ENCODE measurements at places on chromosomes 3 and 15.

- no peak for DNase-seq
Observed at GRCh38 chr15:40334941-40335795, 5.6 kb downstream of the CCDC9B start.

DNA sequence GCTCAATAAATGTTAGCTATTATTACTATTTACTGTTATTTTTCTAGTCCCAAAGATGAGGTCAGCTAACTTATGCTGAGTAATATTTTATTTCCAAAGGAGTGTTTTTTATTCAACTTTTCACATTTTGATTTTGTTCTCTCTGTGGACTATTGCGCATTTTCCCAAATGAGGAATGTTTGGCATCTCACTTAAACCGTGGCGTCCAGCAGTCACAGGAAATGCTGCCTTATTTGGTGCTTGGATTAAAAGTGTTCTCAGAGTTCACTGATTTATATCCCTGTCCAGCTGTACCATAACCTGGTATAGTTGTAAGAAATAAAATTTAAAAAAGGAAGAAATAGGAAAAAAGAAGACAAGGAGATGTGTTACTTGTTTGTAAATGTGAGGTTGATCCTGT lies 166.8 kb downstream of the THSD4 start:
- no peak for DNase-seq

DNA sequence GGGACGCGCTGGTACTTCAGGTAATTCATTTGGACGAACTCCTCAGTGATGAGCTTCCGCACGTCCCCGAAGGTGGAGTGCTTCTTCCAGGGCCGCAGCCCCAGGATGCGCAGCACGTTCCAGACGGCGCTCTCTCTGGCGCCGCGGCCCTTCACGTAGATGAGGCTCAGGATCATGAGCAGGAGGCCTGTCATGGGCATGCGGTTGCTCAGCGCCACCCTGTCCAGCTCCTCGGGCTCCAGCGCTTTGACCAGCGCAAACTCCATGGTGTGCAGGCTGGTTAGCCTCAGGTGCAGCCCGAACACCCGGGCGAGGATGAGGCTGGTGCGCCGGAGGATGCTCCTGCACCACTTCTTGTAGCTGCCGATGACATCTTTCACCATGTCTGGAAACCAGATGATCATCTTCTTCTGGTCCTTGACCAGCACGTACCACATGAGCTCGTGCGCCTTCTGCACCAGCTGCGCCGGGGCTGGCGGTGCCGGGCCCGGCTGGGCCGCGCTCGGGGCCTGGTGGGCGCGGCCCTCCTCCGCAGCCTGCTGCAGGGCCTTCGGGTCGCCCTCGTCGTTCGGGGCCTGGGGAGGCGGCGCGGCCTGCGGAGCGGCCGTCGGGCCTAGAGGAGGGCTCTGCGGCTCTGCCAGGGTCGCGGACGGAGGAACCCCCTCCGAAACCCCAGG lies 501 bp downstream of the NDN start:
- DNase-seq: no peak

GRCh38 chr3:69880069-69880640 lies 119.4 kb upstream of the SAMMSON start:
- no peak for DNase-seq

DNA sequence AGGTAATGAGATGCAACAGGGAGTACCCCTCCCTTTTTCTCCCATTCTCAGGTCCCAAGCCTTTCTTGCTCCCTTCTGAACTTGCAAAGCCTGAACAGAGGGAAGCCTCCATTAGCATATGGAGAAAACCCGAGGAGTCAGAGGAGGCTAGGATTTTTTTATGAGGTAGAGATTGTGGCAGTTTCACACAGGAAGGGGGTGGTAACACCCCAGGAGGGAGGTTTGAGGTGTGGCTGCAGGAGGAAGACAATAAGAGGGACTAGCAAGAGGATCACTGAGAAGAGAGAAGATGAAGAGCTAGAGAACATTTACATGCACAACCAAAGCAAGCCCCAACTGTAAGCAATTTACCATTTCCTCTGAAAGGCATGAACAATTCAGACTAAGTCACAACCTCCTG lies 322.7 kb downstream of the SV2B start:
- DNase-seq: no peak

- no peak for DNase-seq
Observed at GRCh38 chr15:82646250-82647044, 716 bp downstream of the CPEB1 start.

GRCh38 chr15:31387479-31388118 lies 61.0 kb downstream of the KLF13 start:
- DNase-seq: no peak

GRCh38 chr15:85642065-85642692 lies 152.5 kb downstream of the KLHL25 start:
- DNase-seq: no peak

GRCh38 chr3:38843898-38844297 lies 27.9 kb upstream of the SCN10A start:
- DNase-seq: no peak

GRCh38 chr15:57686657-57687056 lies 19.9 kb upstream of the POLR2M start:
- no peak for DNase-seq

DNA sequence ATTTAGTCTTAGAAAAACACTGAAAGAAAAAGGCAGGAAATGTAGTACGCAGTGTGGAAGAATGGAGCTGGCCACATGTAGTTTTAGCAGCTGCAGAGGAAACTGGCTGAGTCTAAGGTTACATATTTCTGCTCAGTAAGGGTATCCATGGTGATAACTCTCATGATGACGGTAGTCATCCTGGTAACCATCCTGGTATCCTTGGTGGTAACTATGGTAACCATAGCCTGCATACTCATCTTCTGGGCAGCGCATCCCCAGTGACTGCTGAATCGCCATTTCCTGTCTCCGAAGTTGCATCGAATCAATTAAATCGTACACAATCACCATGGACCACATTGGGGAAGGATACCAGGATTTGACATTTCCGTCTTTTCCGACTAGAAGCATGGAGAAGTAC lies 35.7 kb downstream of the CCDC80 start:
- DNase-seq: no peak

GRCh38 chr3:45506751-45507391 lies 87.7 kb upstream of the LIMD1 start:
- DNase-seq: no peak

DNA sequence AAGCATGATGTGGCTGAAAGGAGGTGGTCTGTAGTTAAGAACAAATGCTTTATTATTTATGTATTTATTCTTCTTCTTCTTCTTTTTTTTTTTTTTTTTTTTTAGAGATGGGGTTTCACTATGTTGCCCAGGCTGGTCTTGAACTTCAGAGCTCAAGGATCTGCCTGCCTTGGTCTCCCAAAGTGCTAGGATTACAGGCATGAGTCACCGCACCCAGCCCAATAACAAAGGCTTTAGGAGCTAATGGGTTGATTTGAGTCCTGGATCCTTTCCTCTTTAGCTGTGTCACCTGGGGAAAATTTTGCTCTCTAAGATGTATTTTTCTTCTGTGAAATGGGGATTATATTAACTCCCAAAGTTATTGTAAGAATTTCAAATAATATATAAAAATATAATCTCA lies 168.8 kb downstream of the PEX5L start:
- DNase-seq: no peak

GRCh38 chr3:56257826-56258225 lies 210.4 kb downstream of the ERC2 start:
- no peak for DNase-seq

- DNase-seq: no peak
Observed at GRCh38 chr3:13851997-13852637, 27.8 kb downstream of the WNT7A start.

DNA sequence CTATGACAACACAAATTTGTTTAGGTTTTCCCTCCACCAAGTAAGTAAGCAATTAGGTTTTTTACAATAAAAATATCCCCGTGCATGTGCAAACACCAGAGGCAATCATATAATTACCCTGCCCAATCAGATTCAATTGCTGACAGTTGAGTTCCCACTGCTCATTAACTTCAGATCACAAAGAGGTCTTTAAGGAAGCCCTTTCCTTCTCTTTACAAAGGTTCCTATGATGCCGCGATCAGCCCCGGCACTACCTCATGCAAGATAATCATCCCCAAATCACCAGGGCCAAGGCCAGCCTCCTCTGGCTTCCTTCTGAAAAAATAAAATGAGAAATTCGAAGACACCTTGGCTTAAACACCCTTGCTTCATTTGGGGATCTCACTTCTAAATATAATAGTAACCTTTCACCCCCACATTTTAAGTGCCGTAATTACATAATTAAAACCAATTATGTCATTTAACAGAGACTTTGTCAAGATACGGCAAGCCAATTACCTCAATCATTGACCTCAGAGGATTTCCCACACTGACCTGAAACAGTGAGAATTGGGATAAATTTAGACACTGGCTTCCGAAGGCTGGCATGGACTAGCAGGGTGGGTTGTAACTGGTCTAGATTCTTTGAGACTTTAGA lies 121.3 kb upstream of the WNT5A start:
- DNase-seq: no peak

DNA sequence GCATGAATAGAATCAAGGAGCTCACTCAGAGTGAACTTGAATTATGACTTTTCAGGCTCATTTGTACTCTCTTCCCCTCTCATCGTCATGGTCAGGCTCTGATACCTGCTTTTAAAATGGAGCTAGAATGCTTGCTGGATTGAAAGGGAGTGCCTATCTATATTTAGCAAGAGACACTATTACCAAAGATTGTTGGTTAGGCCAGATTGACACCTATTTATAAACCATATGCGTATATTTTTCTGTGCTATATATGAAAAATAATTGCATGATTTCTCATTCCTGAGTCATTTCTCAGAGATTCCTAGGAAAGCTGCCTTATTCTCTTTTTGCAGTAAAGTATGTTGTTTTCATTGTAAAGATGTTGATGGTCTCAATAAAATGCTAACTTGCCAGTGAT lies 9.6 kb downstream of the CCNDBP1 start:
- no peak for DNase-seq

GRCh38 chr15:64841344-64842095 lies at the start of gene PLEKHO2:
PLEKHO2 (plus strand) TSS chr15:64841915; CDS start chr15:64842017, 102 bp downstream.
- DNase-seq: peak; percentile 71
